ENCODE measurements at places on chromosomes 3 and 15.

- no peak for DNase-seq
These were observed 59.8 kb downstream of the PIK3R4 start for GRCh38 chr3:130686833-130687232.

DNA sequence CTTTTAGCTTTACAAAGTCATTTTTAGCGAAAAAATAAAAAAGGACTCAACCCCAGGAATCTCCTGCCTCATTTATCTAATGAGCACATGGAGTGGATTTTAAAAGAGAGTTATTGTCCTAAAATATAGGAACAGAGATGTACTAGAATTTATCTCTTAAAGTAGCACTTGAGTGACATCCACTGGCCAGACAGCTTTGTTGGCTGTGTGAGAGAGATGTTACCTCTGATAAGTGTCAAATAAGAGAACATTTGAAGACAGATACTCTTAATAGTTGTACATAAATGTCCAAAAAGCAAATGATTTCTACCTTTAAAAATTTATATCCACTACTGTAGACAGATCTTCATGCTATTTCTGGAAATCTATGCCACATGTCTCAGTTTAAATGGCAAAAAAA, 12.3 kb upstream of the MFSD1 start:
- DNase-seq: no peak

- DNase-seq: no peak
These were observed 12.7 kb upstream of the MINDY4B start for GRCh38 chr3:150917951-150918350.

- DNase-seq: no peak
These were observed 594 bp upstream of the ICE2 start for GRCh38 chr15:60479361-60480110.

GRCh38 chr15:57403566-57404325, 27.4 kb downstream of the CGNL1 start:
- DNase-seq: no peak

GRCh38 chr15:81680829-81681228, 306.8 kb upstream of the TMC3 start:
- no peak for DNase-seq

DNA sequence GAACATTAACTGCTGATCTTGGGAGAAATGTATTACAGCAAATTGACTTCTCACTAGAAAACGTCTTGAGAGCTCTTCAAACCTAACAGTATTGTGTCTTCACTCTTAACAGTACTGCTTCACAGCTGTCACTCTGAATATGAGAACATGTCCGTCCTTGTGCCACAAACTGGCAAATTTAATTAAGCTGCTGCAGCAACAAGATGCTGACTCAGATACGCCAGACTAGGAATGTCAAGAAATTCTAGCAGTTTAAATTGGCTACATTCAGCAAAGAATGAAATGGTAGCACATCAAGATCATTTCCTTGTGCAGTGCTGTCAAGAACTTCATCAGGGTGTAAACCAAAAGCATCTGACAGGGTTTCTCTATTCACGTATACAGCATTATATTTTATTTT, 7.6 kb downstream of the ICE2 start:
- no peak for DNase-seq

GRCh38 chr15:76330080-76330680, 6.4 kb upstream of the ISL2 start:
- DNase-seq: no peak

GRCh38 chr3:3848923-3849275, 49.7 kb downstream of the LRRN1 start:
- no peak for DNase-seq
